T-helper 2 cell treated with Interferon-gamma antibody and Interleukin-4, amounts not matched to agents 5 μg/mL and 100 μg/mL, for 36 hours (primary cell): ENCODE measurements at places on chromosomes 6 and 20.

- no peak for DNase-seq
Measured at GRCh38 chr6:97630604-97631003, 347.6 kb upstream of the MMS22L start.

- DNase-seq: no peak
Measured at GRCh38 chr6:56798163-56798562, 155.5 kb upstream of the DST start.

DNA sequence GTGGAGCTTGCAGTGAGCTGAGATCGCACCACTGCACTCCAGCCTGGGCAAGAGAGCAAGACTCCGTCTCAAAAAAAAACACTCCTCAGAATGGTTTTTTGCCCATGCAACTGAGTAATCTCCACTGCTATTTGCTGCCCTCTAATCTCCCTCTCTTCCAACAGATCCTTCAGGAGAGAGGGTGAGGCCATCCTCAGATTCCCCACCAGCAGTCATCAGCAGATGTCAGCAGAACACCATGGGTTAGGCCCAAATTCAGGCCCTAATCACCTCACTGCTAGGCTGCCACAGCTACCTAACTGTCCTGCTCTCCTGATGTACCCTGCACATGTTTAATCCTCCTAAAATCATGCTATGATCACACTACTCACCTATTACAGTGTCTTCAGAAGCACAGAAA lies 63.2 kb upstream of the BEND6 start:
- DNase-seq: no peak

GRCh38 chr6:44603044-44603686 lies 215.7 kb downstream of the CDC5L start:
- no peak for DNase-seq

- no peak for DNase-seq
Measured at GRCh38 chr6:166360243-166361076, 18.1 kb upstream of the SFT2D1 start.

DNA sequence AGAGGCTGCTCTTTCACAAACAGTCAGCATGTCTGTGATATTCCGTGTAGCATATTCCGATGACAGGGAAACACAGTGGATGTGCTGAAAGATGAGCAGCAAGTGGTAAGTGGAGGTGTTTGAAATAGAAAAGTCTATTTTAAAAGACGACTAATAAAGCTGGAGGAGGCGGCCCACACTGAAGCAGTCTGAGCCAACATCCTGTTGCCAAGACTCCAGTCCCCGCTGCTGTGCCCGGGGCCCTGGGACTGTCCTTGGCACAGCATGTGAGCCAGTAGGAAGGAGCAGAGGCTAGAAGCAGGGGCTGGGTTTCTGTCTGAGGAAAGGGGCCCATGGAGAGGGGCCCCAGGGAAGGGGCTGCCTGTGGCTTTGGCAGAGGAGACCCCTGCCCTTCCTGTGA lies 351.5 kb upstream of the CHD6 start:
- no peak for DNase-seq

DNA sequence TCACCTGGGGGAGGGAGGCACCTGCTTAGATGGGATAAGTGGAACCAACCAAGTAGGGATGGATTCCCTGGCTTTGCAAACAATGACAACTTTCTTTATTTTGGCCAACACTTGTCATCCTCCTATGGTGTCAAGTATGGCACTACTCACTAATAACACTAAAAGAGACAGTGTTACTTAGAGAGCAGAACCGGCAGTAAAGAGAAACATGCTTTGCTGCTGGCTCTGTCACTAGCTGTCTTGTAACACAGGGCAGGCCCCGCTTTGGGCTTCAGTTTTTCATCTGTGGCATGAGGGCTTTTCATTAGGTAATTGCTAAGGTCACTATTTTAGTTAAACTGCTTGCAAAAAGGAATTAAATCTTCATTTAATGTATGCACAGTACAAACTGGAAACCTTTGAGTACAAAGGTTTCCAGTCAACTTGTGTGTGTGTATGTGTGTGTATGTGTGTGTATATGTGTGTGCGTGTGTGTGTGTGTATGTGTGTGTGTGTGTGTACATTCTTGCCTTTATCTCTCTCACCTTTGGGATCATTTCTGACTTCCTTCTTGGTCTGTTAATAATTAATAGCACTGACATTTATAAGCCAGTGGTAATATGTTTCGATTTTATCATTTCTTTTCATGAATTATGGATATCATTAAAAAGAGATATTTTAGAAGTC lies 64.7 kb downstream of the BTBD3 start:
- DNase-seq: no peak

- no peak for DNase-seq
Measured at GRCh38 chr6:118476551-118476950, 71.5 kb upstream of the PLN start.

DNA sequence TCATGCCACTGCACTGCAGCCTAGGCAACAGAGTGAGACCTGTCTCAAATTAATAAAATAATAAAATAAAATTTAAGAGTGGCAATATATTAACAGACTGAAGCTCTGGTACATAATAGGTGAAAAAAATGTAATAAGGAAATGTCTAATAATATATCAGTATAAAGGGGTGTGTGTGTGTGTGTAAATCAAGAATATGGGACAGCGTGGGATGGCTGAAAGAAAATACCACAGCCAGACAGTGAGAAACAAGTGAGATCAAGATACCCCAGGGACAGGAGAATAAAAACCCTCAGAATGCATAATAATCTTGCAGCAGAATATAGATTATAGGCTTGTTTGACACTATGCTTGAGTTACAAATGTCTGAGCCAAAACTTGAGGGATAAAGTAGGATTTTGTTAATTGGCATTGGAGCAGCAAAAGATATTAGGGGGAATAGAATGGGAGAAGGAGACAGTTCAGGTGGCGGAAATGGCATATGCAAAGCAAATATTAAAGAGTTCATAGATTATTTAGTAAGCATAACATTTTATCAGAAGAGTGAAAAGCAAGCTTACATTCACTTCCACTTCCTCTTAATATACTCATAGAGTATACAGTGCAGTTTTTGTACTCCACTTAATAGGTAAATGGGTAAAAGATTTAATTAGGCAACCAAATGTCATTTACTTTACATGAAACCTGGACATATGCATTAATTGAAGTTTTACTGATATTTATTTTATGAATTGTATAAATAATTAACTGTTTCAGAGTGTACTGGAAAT lies 398.5 kb upstream of the GJE1 start:
- DNase-seq: no peak

DNA sequence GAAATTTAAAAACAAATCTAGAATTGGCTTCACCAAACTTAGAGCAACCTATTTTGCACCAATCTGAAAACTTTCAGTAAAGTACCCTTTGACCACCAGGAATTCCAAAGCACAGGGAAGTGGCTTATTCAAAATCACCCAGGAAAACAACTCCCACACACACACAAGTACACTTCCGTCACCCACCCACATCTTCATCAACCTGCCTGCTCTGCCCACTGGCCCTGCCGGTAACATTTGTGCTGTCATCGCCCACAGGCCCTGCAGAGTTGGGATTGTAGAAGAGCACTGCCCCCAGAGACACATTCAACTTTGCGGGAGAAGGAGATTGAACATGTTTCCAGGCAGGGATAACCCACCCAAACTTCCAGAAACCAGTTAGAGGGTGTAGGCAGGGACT lies 19.3 kb upstream of the SCML4 start:
- peak; percentile 25 for DNase-seq

- DNase-seq: no peak
Measured at GRCh38 chr20:9093218-9093957, 24.5 kb downstream of the PLCB4 start.

DNA sequence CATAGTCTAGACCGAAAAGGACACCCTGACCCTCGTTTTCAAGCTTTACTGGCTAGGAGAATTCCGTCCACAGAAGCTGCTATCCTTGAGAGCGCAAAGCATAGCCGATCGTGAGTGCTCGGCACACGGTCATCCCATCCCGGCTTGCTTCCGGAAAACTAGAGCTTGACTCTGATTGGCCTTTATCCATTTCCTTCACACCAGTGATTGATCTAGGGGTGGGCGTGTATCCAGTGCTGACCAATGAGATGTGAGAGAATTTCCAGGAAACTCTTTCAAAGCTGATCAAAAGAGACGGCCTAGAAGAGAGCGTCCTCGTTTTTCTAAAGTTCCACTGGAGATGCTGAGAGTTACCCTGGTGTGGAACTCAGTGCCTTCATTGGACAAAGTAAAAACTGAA lies 41.0 kb upstream of the NFATC2 start:
- no peak for DNase-seq

DNA sequence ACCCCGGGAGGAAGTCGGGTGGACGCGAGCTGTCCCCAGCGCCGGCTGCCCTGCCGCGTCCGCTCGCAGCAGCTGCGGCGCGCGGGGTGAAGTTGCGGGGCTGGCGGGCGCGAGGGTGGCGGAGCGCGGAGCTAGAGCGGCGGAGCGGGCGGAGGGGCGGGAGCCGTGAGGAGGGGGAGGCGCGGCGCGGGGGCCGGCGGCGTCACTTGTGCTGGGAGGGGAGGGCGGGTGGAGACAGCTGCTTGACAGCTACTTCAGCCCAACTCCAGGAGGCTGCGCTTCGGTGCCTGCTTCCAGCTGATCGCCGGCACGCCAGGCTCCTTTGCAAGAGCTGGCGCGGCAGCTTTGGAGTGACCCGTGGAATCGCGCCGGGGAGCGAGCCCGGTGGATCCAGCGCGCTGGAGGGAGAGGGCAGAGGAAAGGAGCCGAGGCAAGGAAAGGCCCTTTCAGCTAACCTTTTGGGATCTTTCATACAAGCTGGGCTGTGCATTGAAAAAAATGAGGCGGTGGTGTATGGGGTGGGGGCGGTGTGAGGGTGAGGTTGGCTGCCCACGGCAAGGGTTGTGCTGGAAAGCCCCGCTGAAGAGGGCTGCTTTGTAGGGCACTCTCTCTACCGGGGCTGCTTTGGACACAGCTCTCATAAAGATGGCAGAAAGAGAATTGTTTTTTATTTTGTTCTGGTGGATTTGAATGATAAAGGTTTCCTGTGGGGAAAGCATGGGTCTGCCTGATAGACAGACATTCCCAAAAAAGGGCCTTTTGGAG lies 24.6 kb downstream of the RIPOR2 start:
- no peak for DNase-seq

- no peak for DNase-seq
Measured at GRCh38 chr6:14966906-14967711, 278.8 kb upstream of the JARID2 start.

DNA sequence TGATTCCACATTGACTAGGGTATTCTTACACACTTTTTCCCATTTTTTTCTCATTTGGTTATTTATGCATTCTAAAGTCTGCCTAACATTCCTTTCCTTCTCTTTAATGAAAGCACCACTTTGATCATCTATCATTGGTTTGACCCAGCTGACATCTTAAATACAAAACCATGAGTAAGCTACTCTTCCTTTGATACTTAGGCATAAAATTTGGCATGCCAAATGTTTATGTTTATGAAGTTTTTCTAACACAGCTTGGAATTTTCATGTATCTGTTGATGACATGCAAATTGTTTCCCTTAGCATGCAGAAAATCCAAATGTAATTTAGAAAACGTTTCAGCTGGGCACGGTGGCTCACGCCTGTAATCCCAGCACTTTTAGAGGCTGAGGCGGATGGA lies 534.9 kb downstream of the QKI start:
- DNase-seq: no peak

- peak; percentile 24 for DNase-seq
Measured at GRCh38 chr6:157068691-157069324, 254.5 kb downstream of the TMEM242 start.

- DNase-seq: no peak
Measured at GRCh38 chr6:150634176-150634963, 34.7 kb downstream of the PLEKHG1 start.

DNA sequence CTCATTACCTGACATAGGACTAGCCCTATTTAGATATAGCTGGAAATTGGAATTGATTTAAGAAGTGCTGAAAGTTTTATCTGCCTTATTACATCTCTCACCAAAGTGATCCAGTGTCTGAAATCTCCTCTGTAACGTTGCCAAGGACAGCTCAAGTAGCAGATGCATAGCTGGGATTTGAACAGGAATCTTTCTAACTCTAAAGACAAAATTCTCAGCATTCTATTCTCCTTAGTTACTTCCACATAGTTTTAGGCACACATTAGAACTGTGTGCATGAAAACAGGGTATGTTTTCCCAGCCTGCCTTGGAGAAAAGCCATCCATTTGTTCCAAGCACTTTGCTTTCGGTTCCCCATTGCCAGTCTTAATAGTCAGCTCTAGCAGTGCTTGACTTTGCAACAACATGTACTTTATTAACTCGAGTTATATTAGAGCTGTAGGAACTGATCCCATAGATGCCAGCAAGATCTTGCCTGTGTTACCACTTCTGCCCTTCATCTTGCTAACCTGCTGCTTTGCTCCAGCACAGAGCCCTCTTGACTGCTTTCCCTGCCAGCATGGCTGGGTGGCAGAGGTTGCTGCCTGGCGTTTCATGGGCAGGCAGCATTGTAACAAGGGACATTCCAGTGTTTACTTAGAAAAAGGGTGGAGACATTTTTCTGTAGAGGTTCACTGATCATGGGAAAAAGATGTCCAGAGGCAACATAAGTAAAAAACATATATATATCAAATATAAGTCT lies 56.1 kb upstream of the STMND1 start:
- no peak for DNase-seq

DNA sequence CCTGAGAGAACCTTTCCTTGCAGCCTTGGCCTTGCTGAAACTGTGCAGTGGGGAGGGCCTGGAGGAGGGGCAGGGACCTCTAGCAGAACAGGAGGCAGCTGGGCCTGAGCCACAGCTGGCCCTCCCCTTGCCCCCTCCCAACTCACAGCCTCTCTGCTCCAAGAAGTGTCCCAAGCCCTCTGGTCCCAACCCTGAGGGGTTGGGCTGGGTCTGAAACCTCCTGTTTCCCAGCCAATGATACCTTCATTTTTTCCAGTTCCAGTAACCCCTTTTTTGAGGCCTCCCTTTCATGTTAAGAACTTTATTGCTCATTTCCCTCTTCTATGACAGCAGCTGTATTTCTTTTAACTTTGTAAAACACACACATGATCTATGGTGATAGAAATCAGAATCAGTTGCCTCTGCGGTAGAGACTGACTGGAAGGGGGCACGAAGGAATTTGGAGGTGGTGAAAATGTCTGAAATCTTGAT lies 17.9 kb upstream of the ARMC12 start:
- DNase-seq: peak; percentile 45

DNA sequence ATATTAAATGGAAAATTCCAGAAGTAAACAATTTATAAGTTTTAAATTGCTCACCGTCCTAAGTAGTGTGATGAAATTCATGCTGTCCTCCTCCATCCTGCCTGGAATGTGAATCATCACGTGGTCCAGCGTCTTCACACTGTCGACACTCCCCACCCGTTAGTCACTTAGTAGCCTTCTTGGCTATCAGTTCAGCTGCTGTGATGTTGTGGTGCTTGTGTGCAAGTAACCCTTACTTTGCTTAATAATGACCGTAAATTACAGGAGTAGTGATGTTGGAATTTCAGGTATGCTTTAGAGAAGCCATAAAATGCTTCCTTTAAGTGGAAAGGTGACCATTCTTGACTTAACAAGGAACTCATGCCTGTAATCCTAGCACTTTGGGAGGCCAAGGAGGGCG lies 25.2 kb downstream of the RIOK1 start:
- no peak for DNase-seq

DNA sequence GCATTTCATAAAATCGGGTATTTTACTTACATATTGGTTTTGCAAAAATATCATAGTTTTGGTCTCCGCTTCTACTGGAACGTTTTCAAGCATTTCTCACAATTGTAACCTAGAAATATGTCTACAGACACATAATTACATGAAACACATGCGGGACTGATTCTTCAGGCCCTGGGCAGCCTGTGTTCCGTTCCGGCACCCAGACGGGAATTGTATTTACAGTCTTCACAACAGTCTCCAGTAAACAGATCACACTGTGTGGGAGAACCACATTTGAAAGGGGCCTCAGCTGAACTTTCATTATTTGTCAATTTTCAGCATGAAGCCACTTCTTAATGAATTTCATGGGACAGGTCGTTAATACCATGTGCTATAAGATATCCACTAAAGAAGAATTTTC lies 196.9 kb downstream of the DST start:
- no peak for DNase-seq
